ENCODE measurements at places on chromosomes 4 and X.

GRCh38 chr4:1209821-1210220, 37.4 kb upstream of the SPON2 start:
- peaks cover 9% of the 10 kb centered on the region for H3K36me3 ChIP-seq
- peak overlapping the region; percentile 57 for H3K27ac ChIP-seq
- no peak overlapping the region for H3K4me3 ChIP-seq
- no peaks in the 10 kb centered on the region for H3K27me3 ChIP-seq
- peaks cover 23% of the 10 kb centered on the region for H3K4me1 ChIP-seq
- no peak for DNase-seq

GRCh38 chr4:142427456-142427855, 418.6 kb downstream of the INPP4B start:
- H3K27me3 ChIP-seq: no peaks in the 10 kb centered on the region
- H3K4me3 ChIP-seq: no peak overlapping the region
- no peaks in the 10 kb centered on the region for H3K4me1 ChIP-seq
- DNase-seq: no peak

GRCh38 chr4:28001698-28002097, 1141.1 kb downstream of the STIM2 start:
- H3K27ac ChIP-seq: no peak overlapping the region
- no peak overlapping the region for H3K4me3 ChIP-seq
- H3K4me1 ChIP-seq: no peaks in the 10 kb centered on the region
- no peak for DNase-seq
- no peaks in the 10 kb centered on the region for H3K27me3 ChIP-seq
- H3K36me3 ChIP-seq: no peaks in the 10 kb centered on the region

- no peaks in the 10 kb centered on the region for H3K36me3 ChIP-seq
- no peaks in the 10 kb centered on the region for H3K4me1 ChIP-seq
- H3K4me3 ChIP-seq: no peak overlapping the region
- H3K27me3 ChIP-seq: no peaks in the 10 kb centered on the region
- no peak for DNase-seq
Observed at GRCh38 chr4:127047930-127048329, 584.8 kb upstream of the INTU start.

DNA sequence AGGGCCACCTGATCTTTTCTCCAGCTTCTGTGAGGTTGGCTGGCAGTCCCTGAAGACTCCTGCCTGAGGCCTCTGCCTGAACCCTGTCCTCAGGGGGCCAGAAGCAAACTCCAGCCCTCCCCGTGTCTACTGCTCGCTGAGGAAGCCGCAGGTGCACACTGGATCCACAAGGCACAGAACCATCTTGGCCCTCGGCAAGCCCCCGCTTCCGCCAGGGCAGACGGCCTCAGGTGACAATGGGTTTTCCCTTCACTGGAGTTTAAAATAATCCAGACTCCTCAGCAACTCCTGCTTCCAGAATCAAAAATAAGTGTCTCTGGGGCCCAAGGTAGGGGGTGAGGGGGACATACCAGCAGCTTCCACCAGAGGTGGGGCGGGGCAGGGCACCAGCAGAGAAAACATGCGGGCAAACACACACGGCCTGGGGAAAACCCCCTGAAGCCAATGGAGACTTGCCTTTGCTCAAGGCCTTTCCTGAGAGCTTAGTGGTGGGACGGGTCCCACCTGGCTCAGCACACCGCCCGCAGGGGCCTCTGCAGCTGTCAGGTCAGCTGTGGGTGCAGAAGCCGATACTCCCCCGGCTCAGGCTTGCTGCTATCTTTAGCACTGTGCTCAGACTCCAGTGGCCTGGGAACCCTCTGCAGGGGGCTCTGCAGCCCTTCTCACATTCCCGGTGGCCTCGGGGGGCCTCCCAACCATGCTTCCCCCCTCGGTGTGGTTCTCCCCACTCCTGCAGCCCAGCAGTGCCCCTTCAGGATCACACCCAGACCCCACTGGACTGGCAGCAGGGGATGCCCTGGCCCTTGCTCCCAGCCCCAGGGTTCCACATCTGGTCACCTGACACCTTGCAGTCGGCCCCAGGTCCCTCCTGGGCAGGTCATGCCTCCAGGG, 1.9 kb downstream of the MYL5 start:
- peaks cover 10% of the 10 kb centered on the region for H3K36me3 ChIP-seq
- no peaks in the 10 kb centered on the region for H3K27me3 ChIP-seq
- no peak overlapping the region for H3K4me3 ChIP-seq
- no peak for DNase-seq
- peaks cover 19% of the 10 kb centered on the region for H3K4me1 ChIP-seq

GRCh38 chrX:118723376-118723775, 4.0 kb upstream of the IL13RA1 start:
- no peaks in the 10 kb centered on the region for H3K27me3 ChIP-seq
- no peaks in the 10 kb centered on the region for H3K36me3 ChIP-seq
- DNase-seq: no peak
- no peak overlapping the region for H3K27ac ChIP-seq

DNA sequence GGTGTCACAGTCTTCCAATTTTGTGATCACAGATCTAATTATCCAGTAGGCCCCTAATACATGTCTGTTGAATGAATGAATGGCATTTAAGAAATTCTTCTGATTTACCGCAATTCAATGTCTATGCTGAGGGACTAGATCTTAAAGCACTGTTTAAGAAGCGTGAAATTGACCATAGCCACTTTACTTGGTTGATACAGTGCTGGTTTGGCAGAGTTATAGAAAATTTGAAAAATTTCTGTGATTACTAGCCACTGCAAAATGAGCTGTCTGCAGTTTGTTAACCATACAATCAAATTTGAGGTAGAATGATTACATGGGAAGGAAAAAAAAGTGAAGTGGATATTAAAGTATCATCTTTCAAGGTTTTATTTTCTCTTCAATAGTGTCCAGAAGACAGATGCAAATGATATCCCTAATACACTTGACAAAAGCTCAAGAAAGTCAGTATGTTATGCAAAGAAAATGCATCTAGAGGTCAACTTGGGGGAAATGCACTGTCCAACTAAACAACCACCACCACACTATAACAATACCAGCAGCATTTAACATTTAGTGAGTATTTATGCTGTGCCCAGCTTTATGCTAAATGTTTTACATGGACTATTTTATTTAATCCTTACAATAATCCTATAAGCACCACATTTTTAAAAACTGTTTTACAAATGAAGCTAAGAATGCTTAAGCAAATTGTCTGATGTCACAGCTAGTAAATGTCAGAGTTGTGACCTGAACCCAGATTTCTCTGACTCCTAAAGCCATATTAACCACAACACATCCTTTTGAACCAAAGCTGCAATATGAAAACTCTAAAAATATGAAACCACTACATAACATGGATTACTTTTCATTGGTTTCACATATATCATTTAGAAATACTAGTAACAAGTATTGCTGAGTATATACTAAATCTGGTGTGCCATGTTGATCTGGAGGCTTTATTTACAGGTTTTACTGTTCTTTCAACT, 217.9 kb upstream of the MAB21L2 start:
- H3K4me3 ChIP-seq: no peak overlapping the region
- no peak overlapping the region for H3K27ac ChIP-seq
- H3K27me3 ChIP-seq: no peaks in the 10 kb centered on the region
- H3K4me1 ChIP-seq: no peaks in the 10 kb centered on the region

GRCh38 chr4:149135062-149135461, 680.6 kb downstream of the IQCM start:
- H3K4me3 ChIP-seq: no peak overlapping the region
- no peak overlapping the region for H3K27ac ChIP-seq
- H3K36me3 ChIP-seq: no peaks in the 10 kb centered on the region
- H3K4me1 ChIP-seq: no peaks in the 10 kb centered on the region
- no peaks in the 10 kb centered on the region for H3K27me3 ChIP-seq

DNA sequence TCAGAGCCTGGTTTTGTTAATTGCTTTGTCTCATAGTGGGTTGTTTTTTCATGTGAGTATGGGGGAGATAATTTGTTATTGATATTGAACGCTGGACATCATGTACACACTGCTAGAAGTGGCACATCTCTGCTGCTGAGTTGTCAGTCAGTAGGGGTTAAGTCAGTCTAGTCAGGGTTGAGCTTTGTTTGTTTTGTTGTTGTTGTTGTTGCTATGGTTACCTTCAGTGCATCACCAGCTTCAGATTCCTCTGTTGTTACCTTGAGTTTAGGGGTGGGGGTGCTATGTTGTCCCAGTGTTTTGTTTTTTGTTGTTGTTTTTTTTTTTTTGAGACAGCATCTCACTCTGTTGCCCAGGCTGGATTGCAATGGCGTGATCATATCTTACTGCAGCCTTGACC, 9.9 kb downstream of the YIPF6 start:
- H3K4me3 ChIP-seq: no peak overlapping the region
- no peaks in the 10 kb centered on the region for H3K27me3 ChIP-seq
- H3K36me3 ChIP-seq: no peaks in the 10 kb centered on the region
- H3K4me1 ChIP-seq: no peaks in the 10 kb centered on the region
- no peak overlapping the region for H3K27ac ChIP-seq

DNA sequence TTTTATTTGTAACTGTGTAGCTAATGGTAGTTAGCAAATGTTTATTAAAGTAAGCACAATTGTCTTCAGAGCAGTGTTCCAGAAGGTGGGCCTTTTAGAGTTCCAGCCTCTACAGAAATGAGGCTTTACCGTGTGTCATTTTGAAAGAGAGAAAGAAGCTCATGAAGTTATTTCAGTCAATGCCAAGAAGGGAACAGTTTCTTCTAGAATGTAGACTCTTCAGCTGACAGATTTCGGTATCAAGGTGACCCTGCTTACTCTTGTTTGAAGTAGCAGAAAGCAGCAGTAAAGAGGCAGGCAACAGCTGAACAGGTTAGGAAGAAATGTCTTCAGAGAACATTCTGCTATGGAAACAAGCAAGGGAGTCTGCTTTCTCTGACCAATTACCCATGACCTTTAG, 93.6 kb downstream of the TASL start:
- no peaks in the 10 kb centered on the region for H3K36me3 ChIP-seq
- no peak overlapping the region for H3K27ac ChIP-seq
- no peaks in the 10 kb centered on the region for H3K27me3 ChIP-seq
- DNase-seq: no peak

All from liver (tissue), 10 donors.